ENCODE measurements at places on chromosomes 2 and 18.
A peak's percentile ranks its signal among the peaks of the same experiment; 100 is the strongest.

GRCh38 chr2:55116966-55117365, 66.7 kb upstream of the RTN4 start:
- DNase-seq, result no peak

- DNase-seq, result peak; percentile 51
Observed at GRCh38 chr2:8575038-8575833, 106.6 kb upstream of the ID2 start.

- DNase-seq, result no peak
Observed at GRCh38 chr2:48126162-48126561, 219.9 kb upstream of the FBXO11 start.

DNA sequence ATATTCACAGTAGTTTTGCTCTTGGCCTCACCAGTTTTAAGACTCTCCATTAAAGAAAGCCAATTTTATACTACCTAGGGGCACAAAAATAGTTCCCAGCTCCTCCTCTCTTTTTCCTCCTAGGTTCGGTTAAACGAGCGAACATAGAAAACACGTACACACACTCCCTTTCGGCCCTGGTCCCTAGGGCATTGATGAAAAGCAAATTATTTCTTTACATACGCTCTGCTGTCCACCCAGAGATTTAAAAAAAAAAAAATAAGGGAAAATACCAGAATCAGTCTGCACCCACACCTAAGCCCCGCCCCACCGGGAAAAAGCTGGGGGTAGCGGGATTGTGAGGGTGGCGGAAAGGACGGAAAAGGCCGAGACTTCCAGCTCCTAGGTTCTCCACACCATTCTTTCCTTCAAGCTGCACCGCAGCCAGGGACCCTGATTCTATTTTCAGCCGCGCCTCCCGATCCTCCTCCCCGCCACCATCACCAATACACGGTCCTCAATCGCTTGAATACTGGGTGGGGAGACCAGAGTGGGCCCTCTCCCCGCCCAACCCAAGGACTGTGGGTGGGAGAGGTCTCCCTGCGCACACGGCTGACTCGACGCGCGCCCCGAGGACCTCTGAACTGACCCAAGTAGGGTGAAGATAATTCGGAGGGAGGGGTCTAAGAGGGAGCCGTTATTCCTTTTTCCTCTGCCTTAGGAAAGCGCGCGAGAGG, 769 bp downstream of the ATF2 start:
- DNase-seq, result no peak

GRCh38 chr2:172109988-172110811, 7.5 kb upstream of the DLX2 start:
- no peak for DNase-seq

- DNase-seq, result no peak
Observed at GRCh38 chr2:20625491-20626391, 25.2 kb downstream of the HS1BP3 start.

GRCh38 chr2:33166287-33166881, 219.6 kb downstream of the LTBP1 start:
- no peak for DNase-seq

- DNase-seq, result no peak
Observed at GRCh38 chr2:191049728-191050639, 36.0 kb upstream of the STAT1 start.

- DNase-seq, result no peak
Observed at GRCh38 chr18:73199151-73199550, 331.4 kb upstream of the NETO1 start.

DNA sequence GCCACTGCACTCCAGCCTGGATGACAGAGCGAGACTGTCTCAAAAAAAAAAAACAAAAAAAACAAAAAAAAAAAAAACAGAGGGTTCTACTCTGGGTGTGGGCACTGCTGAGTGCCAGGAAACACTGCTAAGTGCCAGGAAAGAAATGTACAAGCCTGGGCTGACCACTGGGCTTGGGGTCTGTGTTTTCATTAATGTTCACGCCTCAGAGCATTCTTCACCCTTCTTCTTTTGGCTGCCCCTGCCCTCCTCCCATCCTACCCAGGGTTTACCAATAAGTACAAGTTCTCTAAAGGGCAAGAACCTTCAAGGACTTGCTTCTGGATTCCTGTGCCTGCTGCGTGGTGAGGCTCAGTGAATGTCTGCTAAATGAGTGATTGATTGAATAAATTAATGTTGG, 49.3 kb upstream of the LRPPRC start:
- no peak for DNase-seq

- DNase-seq, result no peak
Observed at GRCh38 chr2:45932278-45932975, 281.0 kb downstream of the PRKCE start.

DNA sequence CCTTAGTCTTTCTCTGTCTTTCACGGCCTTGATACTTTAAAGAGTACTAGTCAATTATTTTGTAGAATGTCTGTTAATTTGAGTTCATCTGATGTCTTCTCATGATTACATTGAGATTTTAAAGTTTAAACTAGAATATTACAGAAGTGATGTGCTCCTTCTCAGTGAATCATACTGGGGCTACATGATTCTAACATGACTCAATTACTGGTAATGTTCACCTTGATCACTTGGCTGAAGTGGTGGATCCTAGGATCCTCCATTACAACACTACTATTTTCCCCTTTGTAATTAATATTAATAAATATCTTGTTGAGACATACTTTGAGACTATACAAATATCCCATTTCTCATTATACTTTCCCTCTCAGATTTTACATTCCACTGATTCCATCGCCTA, 148.5 kb downstream of the CAMKMT start:
- no peak for DNase-seq

DNA sequence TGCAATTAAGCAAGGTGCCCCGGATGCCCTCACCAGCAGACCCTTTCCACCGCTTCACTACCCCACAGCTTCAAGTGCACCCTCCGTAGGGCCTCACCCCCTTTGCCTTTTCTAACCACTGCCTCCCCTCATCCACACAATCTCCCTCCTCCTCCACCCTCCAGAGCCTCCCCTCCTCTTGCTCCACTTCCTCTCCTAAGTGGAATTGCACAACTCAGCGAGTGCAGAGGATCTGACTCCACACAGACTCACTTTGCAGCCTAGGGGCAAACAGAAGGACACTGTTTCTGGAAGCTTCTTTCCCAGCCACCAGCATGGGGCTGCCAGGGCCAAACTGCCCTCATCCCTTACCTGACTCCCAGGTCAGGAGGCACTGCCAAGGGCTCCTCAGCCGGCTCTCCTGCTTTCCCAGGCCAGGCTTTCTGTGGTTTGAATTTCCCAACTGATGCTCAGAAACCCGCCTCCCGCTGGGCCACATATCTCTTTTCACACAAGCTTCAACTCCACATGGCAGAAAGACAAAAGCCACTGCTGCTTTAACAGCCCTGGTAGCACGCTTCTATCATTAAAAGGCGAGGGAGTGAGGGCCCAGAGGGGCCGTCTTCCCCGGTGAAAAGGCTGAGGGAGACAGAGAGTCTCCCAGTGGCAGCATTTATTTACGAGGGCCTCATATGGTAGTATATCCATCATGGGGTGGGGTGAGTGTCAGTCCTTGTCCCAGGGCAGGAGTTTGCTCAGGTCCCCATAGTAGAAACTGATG, 74.7 kb upstream of the MGAT4A start:
- no peak for DNase-seq

GRCh38 chr2:143357966-143358365, 228.7 kb downstream of the ARHGAP15 start:
- no peak for DNase-seq

GRCh38 chr18:58402247-58402646, 226.6 kb downstream of the ALPK2 start:
- DNase-seq, result no peak

- no peak for DNase-seq
Observed at GRCh38 chr2:41194230-41194629, 742.3 kb upstream of the SLC8A1 start.

- DNase-seq, result no peak
Observed at GRCh38 chr2:42032224-42032620, 15.6 kb upstream of the PKDCC start.

DNA sequence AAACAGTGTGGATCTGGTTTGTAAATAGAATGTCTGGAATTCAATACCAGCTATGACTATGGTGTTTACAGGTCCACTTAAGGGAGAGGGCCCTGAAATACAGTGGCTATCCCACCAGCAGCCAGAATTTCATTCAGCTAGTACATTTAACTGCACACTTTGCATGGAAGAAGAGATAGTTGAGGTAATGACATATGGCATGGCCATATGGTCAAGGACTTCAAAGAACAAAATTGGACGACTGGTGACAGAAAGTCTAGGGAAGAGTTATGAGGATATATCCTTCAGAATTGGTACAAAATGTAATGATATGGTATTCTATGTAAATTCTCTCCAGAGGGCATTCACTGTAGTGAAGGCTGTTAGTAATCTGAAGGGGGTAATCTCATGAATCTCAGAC, 105.0 kb downstream of the IKZF2 start:
- DNase-seq, result no peak

DNA sequence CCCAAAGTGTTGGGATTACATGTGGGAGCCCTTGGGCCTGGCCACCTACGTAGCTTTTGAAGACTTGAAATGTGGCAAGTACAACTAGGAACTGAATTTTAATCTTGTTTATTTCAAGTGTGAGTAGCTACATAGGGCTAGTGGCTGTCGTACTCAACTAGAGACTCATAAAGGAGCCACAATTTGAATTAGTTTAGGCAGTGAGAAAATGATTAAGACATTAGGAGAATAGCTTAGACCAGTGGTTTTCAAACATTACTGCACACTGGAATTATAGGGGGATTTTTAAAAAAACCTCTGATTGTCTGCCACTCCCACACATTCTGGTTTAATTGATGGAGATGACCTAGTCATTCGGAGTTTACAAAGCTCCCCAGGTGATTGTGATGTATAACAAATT, 127.1 kb downstream of the FMNL2 start:
- DNase-seq, result no peak

GRCh38 chr2:201860636-201861066, 54.3 kb downstream of the CDK15 start:
- DNase-seq, result peak; percentile 48

DNA sequence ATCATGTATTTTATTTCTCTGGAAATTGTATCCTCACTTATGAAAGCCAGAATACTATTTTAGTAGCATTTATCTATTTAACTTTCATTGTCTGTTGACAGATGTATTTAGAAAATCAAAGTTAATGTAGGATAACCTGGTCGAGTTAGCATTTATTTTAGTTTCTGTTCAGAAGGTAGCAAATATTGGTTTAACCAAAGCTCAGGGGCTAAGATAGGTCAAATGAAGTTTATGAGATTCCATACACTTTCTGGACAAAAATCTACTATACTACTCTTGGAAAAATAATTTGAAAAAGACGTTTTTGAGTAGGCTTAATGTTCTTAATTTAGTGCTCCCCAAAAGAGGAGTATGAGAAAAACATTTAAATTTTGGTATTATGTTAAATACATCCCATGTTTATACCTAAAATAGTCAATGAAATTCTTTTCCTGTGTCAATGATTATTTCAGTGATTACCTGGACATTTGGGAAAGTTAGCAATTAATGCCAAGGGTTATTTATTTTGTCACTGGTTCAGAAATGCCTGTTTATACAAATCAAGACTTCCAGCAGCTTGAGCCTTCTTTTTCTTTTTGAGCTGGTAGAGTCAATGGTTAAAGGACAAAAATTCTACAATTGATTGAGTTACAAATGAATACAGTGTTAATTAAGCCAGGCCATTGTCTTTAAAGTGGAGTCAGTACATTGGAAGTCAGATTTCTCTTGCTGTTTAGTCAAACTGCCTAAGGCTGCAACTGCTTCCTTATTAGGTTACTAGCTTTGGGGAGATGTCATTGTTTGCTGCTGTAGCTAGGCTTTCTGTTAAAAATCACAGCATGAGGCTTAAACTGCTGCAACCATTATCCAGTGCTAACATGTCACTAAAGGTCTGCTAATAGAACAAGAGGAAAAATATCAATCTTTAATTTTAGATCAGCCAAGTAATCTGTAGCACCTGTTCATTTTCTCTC, 182.3 kb downstream of the CAMKMT start:
- DNase-seq, result no peak
